ENCODE measurements at places on chromosomes 11 and 22.

DNA sequence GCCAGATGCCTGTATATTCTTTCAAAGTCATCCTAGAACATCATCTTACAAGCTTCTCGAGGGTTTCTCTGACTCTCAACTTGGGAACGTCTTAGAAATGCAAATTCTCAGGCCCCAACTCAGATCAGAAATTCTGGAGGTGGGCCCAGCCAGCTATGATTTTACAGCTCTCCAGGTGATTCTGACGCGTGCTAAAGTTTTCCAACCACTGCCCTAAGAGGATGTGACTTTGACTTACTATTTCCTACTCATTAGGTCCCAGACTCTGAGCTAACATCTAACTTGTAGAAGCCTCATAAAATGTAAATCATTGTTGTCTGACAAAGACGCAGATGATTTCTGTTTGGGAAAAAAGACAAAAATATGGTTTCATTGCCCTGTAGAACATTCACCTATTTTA is 61.1 kb downstream of the IRAG1 start:
- DNase-seq: no peak

- DNase-seq: no peak
These were observed 24.4 kb upstream of the CYP2R1 start for GRCh38 chr11:14916403-14916802.

DNA sequence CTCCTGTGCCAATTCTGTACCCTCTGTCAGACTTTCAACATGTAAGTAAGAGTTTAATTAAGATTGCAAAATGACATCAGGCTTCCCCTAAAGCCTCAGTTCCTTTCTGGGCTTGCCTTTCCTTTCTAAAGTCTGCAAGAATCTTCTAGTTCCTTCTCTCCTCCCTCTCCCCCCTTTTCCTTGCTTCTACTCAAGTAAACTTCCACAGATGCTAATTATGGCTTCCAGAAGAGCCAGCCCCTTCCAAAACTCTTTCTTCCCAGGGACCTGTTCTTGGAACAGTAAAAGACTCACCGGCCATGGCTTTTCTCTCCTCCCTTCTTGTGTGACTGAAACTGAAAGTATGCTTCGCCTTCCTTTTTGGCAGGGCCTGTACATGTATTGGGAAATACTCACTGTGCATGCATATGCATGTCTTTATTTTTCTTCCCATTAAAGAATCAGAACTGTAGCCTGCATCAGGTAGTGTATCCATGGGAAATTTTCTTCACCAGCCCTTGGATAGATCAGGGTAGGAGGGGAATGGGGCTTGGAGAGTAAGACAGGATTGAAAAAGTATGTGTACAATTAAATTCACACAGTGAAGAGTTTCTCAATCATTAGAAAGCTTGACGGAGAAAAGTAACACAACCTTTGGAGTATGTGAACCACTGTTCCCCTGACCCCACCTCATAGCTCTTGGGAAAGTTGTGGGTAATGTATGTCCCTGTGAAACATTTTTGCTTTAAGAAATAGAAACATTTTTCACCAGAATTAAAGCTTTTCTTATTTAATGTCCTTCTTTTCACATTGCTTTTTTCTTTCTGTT is at the start of gene CASP1:
TSS of gene CASP1 (minus strand) at position 332 of the 808 bp plus-strand sequence. CDS start at position 301, 31 bp downstream.
- DNase-seq: no peak

DNA sequence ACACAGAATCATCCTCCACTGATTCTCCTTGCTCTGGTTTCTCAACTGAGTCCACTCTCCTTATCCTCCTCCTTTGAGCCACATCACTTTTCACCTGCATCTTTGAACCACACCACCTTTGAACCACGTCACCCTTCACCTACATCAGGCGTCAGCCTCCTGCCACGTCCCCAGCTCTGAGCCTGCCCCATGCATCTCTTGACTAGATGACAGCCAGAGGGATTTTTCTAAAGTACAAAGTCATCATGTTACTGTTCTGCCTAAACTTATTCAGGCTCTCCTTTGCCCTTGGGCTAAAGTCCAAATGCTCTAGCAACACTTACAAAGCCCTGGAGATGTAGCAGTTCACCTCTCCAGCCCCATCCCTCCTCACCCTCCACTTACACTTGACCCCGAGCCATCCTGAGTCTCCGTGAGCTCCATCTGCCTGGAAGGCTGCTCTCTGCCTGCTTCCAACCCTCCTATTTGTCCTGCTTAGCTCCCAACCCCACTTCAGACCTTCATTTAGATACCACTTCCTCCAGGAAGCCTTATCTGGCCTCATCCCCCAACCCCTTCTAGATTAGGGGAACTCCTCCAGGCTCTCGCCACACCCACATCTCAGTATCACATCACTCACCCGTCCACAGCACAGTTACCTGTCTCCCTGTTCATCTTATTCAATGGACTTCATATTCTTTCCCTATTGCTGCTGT is 3.7 kb upstream of the MS4A10 start:
- DNase-seq: no peak

DNA sequence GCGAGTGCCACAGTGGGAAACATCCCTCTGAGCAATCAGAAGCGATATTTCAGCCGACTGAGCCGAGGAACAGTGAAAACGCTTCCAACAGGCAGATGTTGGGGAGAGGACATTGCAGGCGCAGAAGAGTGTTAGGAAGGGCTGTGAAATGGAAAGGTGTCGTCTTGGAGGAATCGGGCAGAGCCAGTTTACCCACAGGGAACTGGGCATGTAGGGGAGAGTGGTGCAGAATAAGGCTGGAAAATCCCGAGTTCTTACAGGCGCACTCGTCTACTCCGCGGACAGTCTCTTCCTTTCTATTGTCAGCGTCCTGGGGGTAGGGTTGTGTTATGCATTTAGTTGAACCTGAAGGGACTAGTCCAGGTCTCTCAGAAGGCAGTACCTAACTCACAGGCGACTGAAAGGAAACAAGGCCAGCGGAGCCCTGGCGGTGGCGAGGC is 1.1 kb upstream of the APLP2 start:
- no peak for DNase-seq

- DNase-seq: no peak
These were observed 39.8 kb downstream of the RELT start for GRCh38 chr11:73415854-73416615.

DNA sequence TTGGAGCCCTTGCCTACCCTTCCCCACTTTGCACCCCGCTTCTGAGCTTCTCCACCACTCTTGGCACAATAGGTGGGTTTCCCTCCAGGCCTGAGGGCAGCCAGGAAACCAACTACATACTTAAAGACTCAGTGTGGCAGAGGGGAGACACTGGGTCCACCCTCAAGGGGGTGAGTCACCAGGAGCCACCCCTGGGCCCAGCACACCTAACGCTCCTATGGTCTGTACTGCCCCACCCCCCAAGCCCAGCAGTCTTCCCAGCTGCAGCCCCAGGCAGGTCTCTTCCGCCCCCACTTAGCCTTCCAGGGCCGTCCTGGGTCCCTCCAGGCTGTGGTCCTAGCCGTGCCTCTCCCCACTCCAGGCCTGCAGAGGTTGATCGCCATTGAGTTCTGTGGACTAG is 3.2 kb upstream of the TMPRSS13 start:
- DNase-seq: no peak

DNA sequence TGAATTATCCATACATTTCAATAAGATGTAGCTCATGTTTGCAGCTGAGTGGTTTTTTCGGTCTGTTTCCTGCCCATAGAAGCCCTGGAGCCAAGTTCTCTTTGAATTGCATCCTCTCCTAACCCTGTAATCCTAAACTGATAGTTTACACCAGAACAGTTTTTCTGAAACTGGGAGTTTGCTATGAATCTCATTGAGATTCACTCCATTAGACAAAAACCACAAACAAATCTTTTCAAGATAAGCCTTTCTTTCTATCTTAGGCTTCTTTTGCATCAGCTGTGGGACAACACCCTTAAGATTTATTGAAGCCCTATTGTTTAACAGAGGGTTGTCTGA is 324.8 kb downstream of the DYNC2H1 start:
- DNase-seq: no peak

- peak; percentile 83 for DNase-seq
These were observed 58.3 kb downstream of the MYH9 start for GRCh38 chr22:36329254-36330078.

DNA sequence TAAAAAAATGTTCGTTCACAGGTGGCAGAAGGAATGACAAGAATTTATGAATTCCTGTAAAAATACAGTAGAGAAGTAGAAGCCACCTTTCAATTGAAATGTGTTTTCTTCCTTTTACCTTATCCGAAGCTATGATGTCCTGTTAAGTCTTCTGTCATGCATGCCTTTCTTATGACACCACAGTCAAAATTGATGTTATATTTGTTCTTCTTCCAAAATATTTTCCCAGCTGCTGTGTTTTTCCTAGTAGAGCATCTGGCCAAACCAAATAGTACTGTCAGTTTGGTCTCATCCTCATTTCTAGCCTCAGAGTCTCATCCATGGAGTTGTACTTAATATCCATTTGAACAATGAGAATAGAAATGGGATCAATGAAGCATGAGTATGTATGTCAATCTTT is 206.1 kb downstream of the PGR start:
- DNase-seq: no peak

- DNase-seq: no peak
These were observed 26.6 kb downstream of the SC5D start for GRCh38 chr11:121318848-121319834.

DNA sequence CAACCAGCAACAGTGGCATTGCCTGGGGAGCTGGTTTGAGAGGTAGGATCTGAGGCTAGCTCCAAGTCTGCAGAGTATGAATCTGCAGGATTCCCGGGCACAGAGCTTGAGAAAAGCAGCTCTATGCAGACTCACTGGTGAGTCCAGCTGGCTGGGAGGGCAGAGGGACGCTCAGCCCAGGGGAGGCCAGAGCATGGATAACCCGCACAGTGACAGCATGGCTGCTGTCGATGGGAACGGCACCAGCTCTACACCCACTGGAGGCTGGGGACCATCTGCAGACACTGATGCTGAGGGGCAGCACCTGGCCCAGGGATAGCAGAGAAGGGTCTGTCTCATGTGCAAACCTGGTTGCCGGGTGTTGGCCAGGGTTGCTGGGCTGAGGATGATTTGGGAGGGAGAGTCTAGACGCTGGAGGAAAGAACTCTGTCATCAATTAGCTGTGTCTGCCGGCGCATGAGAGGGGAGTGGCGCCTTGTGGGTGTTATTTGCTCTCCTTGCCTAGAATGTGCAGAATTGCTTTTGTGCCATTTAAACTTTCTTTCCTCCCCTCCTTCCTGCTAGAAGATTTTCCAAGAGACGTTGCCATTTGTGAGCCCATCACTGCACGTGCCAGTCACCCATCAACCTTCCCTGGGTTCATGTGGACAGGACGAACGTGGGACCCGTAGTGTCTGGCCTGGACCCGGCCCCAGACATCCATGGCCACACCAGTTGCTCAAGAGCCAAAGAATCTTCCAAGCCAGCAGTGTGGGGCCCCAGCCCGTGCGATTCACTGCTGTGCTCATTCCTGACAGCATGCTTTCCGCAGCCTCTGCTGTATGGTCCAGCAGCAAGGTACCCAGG is 19.1 kb upstream of the LINC01488 start:
- DNase-seq: no peak

GRCh38 chr11:66857234-66857926 is 516 bp downstream of the LRFN4 start:
- DNase-seq: no peak

DNA sequence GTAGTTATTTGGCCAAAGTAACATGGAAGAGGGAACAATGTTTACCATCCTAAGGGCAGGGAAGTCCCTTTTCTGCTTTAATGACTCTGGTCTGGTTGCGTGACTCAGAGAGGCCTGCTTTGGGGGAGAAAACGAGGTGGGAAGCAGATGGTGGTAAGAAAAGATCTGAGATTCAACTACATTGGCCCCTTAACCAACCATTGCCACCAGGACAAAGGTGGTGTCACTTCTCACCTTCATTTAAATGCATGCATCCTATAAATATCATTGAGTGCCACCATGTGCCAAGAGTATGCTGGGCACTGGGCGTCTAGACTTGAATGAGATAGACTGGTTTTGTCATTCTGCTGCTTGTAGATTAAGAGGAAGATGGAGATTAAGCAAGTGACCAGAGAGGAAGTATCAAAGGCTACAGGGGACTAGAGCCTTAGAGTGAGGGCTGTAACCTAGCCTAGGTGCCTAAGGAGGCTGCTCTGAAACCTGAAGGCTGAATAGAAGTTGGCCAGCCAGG is 3.6 kb upstream of the SORL1 start:
- DNase-seq: no peak

GRCh38 chr11:19597206-19597605 is 115.4 kb upstream of the NAV2 start:
- no peak for DNase-seq

- DNase-seq: no peak
These were observed 42.1 kb upstream of the GNB1L start for GRCh38 chr22:19896665-19897355.

- DNase-seq: no peak
These were observed 29.4 kb downstream of the SHISA8 start for GRCh38 chr22:41885516-41885915.

DNA sequence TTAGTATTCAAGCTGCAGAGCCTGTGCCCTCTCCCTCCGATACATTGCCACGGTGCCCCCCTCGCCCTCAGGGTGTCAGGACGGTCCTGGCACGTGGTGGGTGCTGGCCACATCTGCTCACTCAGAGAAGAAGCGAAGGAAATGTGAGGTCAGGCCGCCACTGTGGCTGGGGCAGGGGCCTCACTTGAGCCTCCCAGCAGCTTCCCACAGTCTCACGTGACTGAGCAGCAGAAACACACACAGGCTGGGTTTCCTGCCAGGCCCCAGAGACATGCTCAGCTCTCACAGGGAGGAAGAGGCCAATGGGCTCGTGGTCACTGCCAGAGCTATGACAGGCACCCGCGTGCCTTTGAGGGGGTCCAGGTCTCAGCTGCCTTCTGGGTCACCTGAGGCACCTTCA is 37.9 kb upstream of the PRR5 start:
- no peak for DNase-seq

DNA sequence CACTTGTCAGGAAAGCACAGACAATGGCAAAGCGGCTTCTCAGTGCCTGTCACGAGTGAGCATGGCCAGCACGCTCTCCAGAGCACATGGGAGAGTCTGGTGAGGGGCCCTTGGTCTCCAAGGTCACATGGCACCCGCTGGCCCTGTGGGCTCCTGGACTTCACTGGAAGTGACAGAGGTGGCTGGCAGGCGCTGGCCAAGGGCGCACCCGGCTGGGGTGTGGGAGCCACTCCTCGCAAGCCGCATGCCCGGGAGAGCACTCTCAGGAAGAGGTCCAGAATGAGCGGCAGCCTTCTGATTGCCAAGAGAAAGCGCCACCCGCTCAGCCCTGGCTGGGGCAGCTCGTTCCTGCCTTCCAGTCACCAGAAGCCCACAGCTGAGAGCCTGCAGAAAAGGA is 17.1 kb upstream of the MOB2 start:
- no peak for DNase-seq

GRCh38 chr11:70505331-70505731 is 107.0 kb downstream of the CTTN start:
- DNase-seq: no peak

DNA sequence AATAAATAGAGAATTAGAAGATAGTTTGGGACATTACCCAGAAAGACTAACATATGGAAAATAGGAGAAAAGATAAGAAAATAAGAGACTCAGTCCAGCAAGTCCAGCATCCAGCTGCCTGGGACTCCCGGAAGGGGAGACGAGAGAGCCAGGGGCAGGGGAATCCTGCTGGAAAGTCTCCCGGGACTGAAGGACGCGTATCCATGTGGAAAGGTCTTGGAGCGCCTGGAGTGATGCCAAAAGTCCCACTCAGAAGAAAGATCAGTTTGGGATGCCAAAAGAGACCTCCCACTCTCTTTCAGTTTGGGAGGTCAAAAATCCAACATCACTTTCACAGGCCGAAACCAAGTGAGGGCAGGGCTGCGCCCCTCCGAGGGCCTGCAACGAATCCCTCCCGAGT is 30.7 kb downstream of the LRFN4 start:
- DNase-seq: no peak

- DNase-seq: no peak
These were observed 360.5 kb downstream of the BUD13 start for GRCh38 chr11:116412118-116412889.
